ENCODE measurements at places on chromosomes 13 and 19.

DNA sequence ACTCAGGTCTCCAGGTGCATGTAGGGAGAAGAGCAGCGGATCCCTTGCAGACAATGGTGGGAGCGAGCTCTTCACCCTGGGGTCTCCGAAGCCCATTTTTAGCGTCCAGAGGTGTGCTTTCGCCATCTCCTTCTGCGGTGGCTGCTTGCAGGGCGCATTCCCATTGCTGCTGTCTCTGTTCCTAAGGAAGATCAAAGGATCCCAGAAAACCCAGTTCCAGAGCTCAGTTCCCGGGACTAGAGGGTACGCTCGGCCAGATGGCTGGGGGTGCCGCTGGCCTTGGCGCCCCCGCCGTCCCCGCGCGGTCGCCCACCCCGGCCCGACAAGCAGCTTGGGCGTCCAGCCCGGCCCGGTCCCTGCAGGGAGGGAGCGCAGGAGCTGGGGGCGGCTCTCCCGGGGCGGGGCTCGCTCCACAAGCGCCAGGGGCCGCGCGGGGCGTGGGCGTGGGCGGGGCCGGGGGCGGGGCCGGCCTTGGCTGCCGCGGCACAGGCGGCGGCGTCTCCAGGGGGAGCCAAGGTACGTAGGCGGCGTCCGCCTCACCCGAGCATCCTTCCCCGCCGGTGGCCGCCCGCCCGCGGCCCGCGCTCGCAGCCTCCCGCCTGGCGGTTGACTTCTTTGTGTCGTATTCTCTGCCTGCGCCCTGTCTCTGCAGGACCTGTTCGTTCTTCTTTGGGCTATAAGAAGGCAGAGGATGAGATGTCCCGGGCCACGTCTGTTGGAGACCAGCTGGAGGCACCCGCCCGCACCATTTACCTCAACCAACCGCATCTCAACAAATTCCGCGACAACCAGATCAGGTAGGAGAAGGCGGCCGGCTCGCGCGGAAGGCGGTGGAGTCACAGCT is 96.8 kb downstream of the ATP8A2 start:
- no peak for DNase-seq

DNA sequence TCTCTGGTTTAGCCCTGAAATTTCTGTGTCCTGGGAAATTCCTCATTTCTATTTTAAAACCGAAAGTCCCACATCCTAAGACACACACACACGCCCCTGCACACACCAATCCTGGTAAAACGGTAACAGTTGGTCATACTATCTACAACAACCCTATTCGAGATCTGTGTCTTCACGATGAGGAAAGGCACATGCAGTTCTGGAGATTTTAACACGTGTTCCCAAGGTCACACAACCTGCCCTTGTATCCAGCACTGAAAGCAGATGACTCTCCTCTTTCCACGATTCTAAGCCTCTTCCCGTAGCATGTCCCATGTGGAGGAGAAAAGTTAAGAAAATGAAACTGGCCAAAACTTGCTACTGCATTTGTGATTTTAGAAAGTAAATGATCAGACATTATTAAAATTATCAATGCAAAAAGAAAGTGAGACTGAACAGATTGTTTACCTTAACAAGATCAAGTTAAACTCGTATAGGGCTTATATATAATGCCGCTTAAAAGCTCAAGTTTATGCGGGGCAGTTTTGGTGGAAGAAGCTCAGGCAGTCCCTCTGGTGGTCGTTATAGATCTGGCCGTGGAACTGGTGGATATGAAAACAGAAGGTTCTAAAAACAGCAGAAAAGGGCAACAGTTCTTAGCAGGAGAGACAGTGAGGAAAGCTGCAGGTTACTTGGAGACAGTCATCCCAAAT is 32.7 kb downstream of the VSTM1 start:
- DNase-seq: no peak

GRCh38 chr19:6682607-6683128 is 12.7 kb upstream of the TNFSF14 start:
- DNase-seq: no peak

DNA sequence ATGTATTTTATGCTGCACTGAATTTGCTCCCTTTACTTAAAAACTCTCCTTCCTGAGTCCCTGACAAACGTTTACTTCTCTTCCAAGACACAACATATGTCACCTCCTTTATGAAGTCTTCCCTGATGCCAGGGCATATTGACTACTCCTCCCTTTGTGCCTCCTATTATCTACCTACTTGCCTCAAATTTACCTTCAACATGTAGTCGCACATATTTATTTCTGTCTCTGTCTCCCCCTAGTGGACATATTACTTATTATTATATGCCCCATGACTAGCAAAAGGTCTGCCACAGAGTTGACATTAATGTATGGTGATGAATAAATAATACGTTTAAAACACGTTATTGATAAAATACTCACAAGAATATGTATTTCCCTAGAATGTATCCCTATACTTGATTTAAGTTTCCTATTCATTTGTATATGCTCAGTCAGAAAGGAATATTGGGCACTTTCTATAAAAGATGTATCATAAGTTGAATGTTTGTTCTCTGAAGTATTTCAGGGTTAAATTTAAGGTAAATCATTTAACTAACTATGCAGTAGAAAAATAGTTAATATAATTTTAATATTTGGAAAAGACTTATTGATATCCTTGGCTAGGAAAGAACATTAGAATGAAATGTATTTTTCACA is 250.3 kb upstream of the ATXN8OS start:
- DNase-seq: peak; percentile 50

DNA sequence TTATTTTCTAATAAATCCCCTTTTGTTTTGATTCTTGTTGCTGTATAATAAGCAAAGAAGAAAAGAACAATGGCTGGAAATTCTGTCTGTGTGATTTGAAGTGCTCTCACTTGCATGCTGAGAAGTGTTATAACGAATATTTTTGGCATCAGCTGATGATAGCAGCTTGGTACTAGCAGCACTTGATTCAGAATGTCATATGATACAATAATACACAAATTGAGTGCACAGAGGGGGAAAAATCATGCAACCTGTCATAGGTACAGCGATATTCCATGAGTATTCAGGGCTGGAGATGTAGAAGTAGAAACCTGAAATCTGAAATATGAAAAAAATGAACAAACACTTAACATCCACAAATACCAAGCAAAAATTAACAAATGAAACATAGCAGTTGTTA is 108.1 kb downstream of the FGF14 start:
- no peak for DNase-seq

DNA sequence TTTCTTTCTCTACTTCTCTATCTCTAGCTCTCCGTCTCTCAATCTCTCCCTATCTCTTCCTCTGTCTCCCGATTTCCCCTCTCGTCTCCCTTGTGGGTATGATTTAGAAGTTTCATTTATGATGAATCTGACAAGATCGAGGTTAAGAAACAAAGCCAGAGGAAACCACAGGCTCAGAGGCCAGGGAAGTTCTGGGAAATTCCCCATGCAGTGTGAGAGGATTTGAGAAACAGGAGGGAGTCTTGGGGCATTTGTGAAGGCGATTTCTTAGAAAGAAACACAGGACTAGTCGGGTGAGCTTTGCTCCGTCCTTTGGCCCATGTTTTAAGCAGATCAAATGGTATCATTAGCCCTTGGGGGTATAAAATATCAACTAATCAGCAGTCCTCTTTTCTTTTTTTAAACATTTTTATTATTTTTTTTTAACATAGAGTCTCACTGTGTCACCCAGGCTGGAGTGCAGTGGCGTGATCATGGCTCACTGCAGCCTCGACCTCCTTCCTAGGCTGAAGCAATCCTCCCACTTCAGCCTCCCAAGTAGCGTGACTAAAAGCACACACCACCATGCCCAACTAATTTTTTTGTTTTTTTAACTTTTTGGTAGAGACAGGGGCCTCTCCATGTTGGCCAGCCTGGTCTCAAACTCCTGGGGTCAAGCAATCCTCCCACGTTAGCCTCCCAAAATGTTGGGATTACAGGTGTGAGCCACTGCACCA is 25.8 kb downstream of the TNFSF9 start:
- DNase-seq: no peak

DNA sequence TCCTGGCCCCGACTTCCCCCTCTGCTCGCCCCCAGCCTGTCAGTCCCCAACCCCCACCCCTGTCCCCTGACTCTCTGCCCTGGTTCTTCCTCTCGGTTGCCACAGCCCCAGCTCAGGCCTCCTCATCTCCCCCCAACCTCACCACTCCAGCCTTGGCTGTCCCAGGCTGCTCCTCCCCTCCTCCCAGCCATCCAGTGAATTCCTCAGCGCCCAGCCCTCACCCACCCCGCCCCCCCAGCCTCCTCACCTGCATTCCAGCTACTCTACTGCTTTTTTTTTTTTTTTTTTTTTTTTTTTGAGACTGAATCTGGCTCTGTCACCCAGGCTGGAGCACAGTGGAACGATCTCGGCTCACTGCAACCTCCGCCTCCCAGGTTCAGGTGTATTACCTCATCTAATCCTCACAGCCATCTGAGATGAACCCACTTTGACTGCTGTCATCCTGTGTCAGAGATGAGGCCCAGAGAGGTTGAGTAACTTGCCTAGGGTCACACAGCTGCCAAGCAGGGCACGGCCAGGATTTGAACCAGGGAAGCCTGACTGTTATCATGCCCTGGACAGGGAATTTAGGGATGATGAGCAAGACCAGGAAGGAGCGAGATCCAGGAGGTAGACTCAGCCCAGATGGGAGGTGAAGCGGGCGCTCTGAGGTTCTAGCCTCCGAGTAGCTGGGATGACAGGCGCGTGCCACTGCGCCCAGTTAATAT is 2.6 kb downstream of the SULT2B1 start:
- no peak for DNase-seq

- DNase-seq: no peak
Measured at GRCh38 chr19:23946569-23946968, 31.9 kb downstream of the ZNF726 start.

Data from NCI-H2081 treated with DMSO at 0.1 percent for 48 hours (cell line).